ENCODE measurements at places on chromosomes 4 and X.

DNA sequence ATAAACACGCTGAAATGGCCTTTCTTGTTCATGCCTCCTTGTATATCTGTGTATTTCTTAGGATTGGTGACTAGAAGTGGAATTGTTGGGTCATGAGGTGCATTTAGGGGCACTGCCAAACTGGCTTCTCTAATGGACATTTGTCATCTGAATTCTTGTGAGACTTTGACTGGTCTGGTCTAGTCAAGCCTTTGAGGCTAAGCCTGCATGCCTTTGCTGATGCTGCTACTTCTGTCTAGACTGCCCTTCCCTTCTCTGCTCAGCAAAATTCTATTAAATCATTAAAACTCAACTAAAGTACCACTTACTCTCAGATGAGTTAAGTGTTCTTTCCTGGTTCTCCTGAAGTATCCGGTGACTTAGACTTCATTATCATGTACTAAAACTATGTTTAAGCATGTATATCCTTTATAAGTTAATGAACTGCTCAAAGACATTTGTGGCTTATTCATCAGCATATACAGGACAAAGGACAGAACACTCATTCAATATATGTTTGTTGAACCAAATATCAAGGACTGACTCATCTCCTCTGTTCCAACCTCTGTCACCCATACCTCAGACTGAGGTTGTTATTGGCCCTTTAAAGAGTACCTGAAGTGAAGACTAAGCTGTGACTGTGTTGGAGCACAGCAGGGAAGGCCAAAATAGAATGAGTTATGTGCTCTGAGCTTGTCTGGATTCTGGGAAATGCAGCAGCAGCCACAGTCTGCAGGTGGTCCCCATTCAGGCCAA lies 9.0 kb downstream of the TCEAL1 start:
- no peak for DNase-seq

GRCh38 chrX:65932173-65933084 lies 107.5 kb downstream of the VSIG4 start:
- DNase-seq: peak; percentile 37

DNA sequence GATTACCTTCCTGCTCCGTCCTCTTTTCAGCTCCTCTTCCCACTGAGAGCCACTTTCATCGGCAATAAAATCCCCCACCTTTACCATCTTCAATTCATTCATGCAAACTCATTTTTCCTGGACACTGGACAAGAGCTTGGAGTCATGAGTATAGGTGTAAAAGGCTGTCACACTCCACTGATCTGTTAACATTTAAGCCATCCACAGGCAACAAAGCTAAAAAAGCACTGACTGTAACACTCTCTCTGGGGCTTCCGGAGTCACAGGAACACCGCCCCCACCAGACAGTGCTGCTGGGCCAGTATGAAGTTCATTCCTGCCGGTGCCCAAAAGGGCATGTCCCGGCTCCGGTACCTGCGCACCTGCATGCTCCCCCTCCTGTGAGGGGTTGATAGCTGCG lies 38.5 kb downstream of the MAGEB5 start:
- no peak for DNase-seq

DNA sequence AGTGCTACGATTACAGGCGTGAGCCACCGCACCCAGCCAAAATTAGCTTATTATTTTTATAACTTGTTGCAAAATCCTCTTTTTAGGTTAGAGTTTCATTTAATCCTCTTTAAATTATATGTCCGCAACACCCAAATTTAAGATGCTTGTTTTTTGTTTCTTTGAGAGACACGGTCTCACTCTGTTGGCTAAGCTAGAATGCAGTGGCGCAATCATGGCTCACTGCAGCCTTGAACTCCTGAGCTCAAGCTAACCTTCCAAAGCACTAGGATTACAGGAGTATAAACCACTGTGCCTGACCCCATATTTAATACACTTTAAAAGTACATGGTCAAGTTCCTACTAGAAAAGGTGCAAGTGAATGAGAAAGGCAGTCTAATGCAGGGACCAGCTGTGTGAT lies 2.2 kb downstream of the RBBP7 start:
- DNase-seq: no peak

DNA sequence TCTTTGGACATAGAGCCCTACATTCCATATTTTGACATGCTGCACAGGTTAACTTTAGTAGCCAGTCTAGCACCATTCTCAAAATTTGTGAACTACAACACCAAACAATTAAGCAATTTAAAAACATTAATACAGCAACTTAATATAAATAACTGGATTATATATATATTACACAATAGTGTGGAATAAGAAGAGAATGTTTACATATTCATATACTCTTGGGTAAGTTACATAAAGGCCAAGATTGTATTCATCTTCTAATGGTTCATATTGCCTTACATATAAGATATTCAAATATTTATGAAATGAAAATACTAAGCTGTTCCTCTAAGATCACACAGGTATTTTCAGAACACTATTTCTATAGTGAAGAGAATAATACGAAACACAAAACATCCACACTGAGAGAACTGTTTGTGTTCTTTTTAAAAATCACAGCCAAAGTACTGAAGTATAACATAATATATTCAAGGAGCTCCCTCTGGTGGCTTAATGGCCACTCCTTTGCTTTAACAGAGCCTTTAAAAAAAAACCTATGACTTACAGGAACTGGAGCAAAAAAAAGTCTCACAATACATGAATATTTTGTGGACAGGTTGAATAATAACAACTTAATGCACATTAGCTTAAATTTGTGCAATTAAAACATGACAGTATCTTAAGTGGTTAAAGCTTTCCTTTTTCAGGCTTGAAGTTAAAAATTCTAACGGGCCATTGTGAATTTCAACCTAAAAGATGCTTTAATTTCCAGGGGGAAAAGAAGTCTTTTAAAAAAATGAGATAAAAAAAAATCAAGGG lies 46.2 kb downstream of the NEK1 start:
- DNase-seq: peak; percentile 17

DNA sequence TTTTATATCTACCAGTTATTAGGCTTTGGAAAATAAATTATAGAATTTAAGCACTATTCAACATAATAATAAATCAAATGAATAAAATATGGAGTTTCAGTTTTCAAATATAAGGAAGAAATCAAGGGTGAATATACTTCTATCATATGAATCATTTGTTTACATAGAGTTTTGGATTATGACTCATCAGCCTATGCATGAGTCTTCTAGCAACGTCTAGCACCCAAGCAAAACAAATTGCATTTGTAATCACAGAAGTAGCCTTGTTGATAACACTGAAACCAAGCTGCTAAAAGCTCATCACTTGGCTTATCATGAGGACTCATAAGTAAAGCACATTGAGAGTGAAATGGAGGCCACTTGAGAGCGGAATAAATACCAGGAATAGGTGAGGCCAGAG lies 434.6 kb downstream of the PCDH11X start:
- no peak for DNase-seq

- DNase-seq: no peak
Observed at GRCh38 chr4:16225167-16225862, 956 bp downstream of the TAPT1 start.

- no peak for DNase-seq
Observed at GRCh38 chrX:43702660-43703059, 46.6 kb downstream of the MAOA start.

DNA sequence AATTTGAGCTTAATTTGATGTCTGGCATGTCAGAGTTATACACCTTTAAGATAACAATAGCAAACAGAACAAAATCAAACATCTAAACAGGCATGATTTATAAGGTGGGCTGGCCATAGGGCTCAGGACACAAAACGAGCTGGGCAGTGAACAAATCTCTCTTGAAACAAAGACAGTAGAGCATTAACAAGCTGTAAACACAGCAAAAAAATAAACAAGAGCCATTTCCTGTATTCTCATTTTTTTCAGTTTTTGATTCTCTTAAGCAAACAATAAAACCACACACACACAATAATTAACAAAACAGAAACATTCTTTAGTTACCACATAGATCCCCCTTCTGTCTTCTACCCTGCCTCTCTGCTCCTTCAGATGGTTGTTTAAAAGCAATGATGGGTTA lies 68.3 kb upstream of the TMEM150C start:
- DNase-seq: no peak

- no peak for DNase-seq
Observed at GRCh38 chrX:68807818-68808217, 21.0 kb upstream of the EFNB1 start.

DNA sequence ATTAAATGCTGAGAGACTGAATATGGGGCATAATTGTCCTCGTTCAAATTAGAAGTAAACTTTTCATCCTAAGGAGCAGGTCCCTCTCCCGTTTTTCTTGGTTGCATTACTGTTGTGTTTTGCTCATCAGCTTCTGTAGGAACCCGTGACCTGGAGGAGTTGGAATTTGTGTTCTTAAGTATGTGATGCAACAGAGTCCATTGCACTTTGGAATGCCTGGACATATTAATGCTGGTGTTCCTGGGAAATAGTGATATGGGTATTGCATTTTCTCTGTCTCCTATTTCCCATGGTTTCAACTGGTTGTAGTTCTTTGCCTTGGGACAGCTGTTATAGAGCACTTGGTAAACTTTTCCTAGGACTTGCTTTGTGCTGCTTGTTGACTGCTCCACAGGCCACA lies 417.8 kb upstream of the LCORL start:
- no peak for DNase-seq

- DNase-seq: no peak
Observed at GRCh38 chrX:75638332-75638731, 115.5 kb upstream of the ZDHHC15 start.

DNA sequence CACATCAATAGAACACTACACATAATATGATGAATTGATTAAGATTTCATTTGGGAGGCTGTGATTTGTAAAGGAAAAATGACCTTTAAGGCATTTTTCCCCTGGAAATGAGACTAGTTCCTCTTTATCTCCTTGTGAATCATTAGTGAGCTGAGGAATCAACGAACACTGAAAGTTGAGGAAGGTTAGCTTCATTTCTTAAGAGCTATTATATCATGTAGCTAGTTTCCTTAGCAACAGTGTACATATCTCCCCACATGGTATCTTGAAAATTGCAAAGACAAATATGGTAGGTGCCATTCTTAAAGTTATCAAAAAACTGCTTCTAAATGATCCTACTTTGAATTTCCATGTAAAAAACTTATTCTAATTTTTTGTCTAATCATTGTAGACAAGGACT lies 127.5 kb upstream of the NRK start:
- no peak for DNase-seq

DNA sequence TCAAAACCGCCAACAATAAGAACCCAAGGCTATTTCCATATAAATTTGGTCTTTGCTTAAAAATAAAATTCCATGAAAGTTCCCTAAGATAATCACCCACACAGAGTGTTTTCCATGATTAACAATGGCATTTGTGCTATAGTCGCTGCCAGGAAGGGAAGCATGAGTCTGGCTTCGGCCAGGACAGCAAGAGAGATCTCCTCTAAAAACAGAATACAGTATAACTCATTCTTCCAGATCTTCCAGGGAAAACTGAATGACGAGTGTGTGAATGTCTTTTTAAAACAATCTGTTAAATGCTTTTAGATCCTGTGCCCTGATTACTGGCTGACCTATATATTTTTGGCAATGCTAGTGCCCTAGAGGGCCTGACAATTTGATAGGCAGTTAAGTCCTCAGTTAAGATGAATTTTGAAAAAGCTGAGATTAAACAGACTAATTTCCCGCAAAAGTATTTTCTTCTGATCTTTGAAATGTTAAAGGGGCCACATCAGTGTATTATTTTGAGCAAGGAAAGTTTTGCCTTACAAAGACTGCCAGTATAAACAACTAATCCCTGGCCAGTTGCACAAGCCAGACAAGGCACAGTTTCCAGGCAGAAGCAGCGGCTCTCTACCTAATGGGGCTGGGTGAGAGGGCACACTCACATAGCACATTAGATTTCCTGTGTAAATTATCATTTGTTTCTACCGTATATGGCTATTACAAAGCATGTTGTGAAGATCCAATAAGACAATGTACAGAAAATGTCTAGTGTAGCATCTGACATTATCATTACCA lies 127.3 kb downstream of the DCHS2 start:
- no peak for DNase-seq

DNA sequence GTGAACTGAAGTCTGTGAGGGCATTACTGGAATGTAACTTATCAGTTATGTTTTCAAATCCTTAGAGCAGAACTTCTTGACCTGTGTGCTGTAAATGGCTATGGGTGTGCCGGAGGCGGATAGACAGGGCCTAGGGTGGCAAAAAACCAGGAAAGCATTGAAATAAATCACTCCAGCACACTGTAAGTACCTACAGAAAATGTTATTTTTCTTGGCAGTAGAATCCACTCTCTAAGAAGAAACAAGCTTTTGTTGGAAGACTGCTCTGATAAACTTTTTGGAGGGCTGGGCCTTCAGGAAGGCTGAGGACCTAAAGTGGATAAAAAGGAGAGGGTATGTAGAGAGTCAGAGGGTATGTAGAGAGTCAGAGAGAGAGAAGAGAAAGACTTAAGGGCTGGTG lies 14.9 kb downstream of the CPE start:
- DNase-seq: no peak

GRCh38 chr4:151358266-151358665 lies 32.9 kb upstream of the SH3D19 start:
- no peak for DNase-seq

DNA sequence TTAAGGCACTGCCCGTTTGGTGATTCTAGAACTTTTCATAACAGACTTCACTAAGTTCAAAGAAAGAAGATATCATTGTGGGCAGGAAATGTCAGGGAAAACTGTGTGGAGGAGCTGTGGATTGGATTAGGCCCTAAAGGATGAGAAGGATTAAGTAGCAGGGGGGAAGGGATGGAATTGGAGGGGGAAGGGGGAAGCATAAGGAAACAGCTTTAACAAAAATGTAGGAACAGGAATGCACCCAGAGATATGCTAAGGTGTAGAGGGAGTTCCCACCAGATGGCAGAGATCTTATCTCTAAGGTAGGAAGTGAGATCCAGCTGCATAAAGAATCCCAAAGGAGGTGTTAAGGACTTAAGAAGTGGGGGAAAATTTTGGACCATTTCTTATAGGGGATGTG lies 114.5 kb downstream of the LARP7 start:
- no peak for DNase-seq

DNA sequence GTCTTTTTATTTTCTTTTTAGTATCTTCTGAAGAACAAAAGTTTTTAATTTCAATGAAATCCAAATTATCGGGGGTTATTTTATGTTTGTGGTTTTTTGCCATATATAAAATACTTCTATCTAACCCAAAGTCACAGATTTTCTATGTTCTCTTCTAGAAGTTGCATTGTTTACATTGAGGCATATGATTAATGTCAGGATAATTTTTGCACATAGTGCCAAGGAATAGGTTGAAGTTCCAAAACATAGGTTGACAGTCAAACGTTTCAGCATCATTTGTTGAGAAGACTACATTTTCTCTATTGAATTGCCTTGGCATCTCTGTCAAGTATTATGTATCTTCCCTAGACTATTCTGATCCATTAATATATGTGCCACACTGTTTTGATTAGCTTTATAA lies 64.5 kb downstream of the ANKRD17 start:
- DNase-seq: no peak

DNA sequence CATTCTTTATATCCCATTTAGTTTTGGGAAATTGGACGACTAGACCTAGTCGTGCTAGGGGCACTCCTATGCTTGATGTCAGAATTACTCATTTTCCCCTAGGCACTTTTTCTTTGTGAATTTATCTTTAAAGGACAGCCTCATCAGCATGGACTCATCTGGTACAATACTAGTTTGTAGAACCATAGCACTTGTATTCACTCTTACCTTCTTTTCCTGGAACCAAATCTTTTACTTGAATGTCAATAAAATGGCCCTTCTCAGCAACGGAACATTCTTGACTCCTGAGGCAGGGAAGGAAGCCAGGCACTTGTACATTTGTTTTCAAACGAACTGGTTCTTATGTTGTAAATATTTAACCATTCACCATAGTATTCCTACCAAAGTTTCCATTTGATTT lies 187.1 kb downstream of the SHROOM3 start:
- no peak for DNase-seq

- no peak for DNase-seq
Observed at GRCh38 chrX:17741123-17741511, 3.8 kb downstream of the SCML1 start.
